Pancreas (tissue), 10 donors: ENCODE measurements at places on chromosomes 3 and 15. TPM values are rescaled to one million over a fixed set of nuclear protein-coding genes. Genes with fewer than 3 reads are reported as not detected.

The CD86 gene
- 2.2 TPM for total RNA-seq

The FEZF2 gene
- total RNA-seq = not detected

The TEX55 gene
- not detected for total RNA-seq

The ISY1 gene
- 17.2 TPM for total RNA-seq

DNA sequence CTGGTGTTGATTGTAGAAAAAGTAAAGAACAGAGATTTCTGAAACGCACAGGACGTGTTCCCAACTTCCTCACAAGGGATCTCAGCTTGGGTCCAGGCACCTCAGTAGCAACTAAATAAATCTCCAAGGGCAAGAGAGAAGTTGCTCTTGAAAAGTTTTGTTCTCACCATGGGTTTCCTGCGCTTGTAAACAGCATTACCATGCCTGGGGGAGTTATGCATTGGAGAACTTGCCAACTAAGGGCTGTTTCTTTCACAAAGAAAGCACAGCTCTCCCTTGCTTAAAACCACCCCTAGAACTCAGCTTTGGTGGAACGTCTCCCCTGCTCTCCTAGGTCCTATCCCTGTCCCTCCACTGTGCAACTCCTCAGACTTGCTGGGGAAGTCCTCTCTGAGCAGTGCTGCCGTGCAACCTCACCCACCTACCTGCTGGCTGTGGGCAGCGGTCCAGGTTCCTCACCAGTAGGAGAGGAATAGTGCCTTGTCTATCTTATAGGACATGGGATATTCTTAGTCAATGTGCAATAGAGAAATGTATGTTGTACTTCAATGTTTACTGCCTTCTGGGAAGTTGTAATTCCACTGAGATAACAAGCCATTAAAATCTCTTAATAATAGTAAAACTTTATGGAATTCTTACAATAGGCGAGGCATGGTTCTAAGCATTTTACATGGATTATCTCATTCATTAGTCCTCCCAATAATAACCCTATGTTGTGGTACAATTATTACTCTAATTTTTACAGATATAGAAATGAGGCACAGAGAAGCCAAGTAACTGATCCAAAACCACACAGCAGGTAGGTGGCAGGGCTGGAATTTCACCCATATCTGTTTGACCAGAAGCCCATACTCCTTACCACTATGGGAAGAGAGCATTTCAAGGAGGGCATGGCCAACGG is 51.5 kb downstream of the UMPS start:
- DNase-seq = no peak

DNA sequence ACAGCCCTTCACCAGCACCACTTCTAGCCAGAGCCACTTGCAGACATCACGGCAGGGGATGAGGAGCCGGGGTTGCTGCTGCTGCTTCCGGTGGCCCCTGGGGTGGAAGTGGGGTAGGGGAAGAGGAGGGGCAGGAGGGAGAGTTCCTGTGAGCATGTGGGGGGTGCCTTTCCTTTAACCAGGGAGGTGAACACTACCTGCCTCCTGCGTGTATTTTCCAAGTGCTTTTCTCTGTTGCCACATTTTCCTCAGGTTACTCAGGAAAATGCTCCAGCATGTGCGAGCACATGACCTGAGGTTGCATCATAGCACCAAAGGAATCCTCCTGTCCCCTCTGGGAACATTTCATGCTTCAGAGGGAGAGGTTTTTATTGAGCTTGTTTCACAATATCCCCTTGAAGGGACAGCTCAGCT is 12.2 kb upstream of the SACM1L start:
- no peak for DNase-seq

DNA sequence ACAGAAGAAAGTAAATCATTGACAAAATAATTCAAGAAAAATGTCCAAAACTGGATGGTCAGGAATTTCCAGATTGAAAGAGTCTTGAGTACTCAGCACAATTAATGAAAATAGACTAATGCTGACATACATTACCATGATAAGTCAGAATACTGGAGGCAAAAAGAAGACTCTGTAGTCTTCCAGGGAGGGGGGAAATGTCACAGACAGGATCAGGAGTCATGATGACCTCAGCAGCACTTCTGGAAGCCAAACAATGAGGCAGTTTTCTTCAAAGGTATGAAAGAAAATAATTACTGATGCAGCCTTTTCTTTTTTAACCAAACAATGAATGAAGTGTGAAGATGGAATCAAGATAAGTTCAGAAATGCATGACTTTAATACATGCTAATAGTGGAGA is 30.1 kb upstream of the SLC22A13 start:
- DNase-seq = no peak

- no peak for DNase-seq
These were observed 48.7 kb downstream of the FOXB1 start for GRCh38 chr15:60052796-60053195.

DNA sequence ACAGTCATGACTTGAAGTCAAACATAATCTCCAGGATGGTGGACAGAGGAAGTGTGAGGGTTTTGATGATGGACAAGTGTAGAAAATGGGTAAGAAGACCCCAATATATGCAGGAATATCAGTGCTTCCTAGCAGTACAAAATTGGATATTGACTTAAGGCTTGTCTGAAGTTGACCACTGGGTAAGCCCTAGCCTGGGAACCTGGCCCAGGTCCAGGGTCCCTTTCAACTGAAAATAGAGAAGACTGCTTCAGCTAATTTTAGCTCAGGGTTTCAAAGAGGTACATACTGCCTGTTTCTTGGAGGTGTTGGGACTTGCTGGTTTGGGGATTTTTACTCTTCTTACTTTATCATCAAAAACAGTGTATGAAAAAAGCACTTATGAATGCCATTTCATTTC is 4.7 kb downstream of the NR1D2 start:
- DNase-seq = peak; percentile 31

- DNase-seq = no peak
These were observed 15.2 kb upstream of the IQCF6 start for GRCh38 chr3:51794206-51794605.

GRCh38 chr15:85011160-85011571 is 29.5 kb downstream of the PDE8A start:
- DNase-seq = no peak
